Neural crest cell (in vitro differentiated cells): ENCODE measurements at places on chromosomes 6 and 20. TPM values are rescaled to one million over a fixed set of nuclear protein-coding genes. Genes with fewer than 3 reads are reported as not detected.

- DNase-seq: no peak
Measured at GRCh38 chr6:140071601-140072062, 697.2 kb upstream of the CITED2 start.

- DNase-seq: no peak
Measured at GRCh38 chr20:6473197-6473596, 294.3 kb upstream of the BMP2 start.

GRCh38 chr6:74115674-74116073, 419.7 kb downstream of the CD109 start:
- no peak for DNase-seq

- DNase-seq: peak; percentile 23
Measured at GRCh38 chr20:38640521-38640920, 38.9 kb downstream of the ARHGAP40 start.

- no peak for DNase-seq
Measured at GRCh38 chr6:34476921-34477320, 11.0 kb downstream of the PACSIN1 start.

DNA sequence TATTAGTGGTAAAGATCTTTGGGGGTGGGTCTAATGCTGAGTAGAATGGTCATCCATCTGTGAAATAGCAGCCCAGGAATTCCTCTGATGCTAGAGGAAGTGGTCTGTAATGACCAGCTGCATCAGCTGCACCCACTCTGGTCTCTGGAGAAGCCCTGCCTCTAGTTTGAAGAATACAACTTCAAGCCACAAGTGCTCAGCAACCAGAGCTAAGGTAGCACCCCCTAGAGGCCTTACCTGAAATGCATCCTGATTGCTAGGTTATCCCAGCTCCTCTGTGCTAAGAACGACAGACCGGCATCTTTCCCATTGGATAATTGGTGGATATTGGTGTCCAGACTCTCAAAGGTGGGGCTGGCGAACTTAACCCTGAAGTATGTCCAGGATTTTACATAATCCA, 58.2 kb downstream of the DNAH8 start:
- DNase-seq: no peak

GRCh38 chr6:150866991-150867501, 1.5 kb downstream of the MTHFD1L start:
- DNase-seq: no peak

CTCFL gene
- 0.09 and 0.14 TPM in 2 replicates for total RNA-seq

TP53TG5 gene
- not detected in 2 replicates for total RNA-seq

MAPK13 gene
- total RNA-seq: 2.0 TPM in 2 replicates

RAB23 gene
- total RNA-seq: 20.1 and 21.1 TPM in 2 replicates

BPI gene
- total RNA-seq: not detected in 2 replicates
